ENCODE measurements at places on chromosomes 13 and 19.

GRCh38 chr13:95955255-95955654 lies 97.9 kb downstream of the UGGT2 start:
- no peak for DNase-seq

DNA sequence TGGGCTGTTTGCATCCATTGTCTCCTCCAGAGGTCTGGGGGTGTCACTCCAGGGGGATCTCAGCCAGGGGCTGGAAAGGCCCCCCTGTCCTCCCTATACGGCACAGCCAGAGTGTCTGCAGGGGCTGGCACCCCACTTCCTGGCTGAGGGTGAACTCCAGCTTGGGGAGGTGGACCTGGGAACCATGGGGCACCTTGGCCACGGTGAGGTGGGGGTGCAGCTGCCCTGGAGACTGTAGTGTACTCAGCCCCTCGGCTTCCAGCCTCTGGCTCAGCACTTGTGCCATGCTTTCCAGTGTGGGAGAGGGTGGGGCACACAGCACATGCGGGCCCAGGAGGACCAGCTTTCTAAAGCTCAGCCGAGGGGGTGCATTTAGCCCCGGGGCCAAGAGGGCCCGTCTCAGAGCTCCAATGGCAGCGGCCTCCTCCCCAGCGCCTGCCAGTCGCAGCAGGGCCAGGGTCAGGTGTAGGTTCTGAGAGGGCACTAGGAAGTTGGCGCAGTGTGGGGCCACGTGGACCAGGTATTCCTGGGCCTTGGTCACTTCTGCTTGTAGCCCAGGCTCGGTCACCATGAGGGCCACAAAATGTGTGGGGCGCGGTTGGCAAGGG lies 1.4 kb downstream of the LENG9 start:
- DNase-seq = no peak

- no peak for DNase-seq
Measured at GRCh38 chr13:70964124-70964523, 855.9 kb upstream of the KLHL1 start.

DNA sequence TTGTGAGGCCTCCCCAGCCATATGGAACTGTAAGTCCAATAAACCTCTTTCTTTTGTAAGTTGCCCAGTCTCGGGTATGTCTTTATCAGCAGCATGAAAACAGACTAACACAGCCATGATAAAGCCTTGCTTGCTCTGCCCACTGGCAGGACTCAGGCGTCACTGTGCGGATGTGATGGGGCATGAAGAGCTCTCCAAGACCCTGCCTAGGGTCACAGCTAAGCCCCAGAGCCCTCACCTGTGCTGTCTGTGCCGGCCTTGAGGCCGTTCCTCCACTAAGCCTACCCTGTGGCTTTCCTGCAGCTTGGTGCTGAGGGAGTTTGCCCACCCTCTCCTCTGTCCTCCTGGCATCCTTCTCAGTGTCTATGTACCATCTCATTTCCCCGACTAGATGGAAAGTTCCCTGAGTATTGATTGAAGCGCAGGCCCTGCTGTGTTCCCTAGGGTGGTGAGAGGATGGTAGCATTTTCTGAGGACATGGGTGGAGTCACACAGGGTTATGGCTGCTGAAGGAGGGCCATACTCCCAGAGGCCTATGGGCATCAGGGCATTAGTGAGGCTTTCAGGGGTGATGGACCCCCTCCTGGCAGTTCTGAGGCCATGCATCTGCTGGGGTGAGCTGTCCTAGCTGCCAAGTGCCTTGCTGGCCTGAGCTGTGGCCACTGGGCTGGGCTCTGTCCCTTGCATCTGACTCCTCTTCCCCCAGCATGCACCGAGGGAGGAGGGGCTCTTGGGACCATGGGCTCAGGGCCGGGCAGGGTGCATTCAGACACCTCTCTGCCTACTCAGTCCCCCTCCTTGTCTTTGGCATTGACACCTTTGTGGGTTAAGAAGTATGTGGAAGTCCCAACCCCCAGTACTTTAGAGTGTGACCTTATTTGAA lies 75.3 kb downstream of the TEX29 start:
- no peak for DNase-seq

GRCh38 chr13:113211774-113212173 lies 2.4 kb downstream of the CUL4A start:
- no peak for DNase-seq

GRCh38 chr19:55831846-55832245 lies at the start of gene NLRP11:
Gene NLRP11 (minus strand): TSS chr19:55831999. CDS start chr19:55818174, 13,825 bp downstream.
- DNase-seq = no peak

- DNase-seq = no peak
Measured at GRCh38 chr19:38375748-38376147, 1.4 kb downstream of the PSMD8 start.

DNA sequence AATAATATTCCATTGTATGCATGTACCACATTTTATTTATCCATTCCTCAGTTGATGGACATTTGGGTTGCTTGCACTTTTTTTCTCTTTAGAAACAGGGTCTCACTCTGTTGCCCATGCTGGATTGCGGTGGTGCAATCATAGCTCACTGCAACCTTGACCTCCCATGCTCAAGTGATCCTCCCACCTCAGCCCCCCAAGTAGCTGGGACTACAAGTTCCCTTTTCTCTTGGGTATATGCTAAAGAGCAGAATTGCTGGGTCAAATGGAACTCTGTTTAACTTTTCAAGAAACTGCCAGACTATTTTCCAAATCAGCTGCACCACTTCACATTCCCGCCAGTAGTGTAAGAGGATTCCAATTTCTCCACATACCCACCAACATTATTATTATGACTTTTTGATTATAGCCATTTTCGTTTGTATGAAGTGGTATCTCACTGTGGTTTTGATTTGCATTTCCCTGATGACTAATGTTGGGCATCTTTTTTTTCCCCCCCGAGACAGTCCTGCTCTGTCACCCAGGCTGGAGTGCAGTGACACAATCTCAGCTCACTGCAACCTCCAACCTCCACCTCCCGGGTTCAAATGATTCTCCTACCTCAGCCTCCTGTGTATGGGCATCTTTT lies 7.6 kb upstream of the IPO5 start:
- DNase-seq = no peak
